ENCODE measurements at places on chromosomes 7 and 10.

- DNase-seq, result no peak
These were observed 87.9 kb downstream of the KIF20B start for GRCh38 chr10:89789188-89789877.

- DNase-seq, result no peak
These were observed 33.8 kb upstream of the MNX1 start for GRCh38 chr7:157044147-157044687.

- no peak for DNase-seq
These were observed 8.2 kb upstream of the OPTN start for GRCh38 chr10:13091801-13092200.

DNA sequence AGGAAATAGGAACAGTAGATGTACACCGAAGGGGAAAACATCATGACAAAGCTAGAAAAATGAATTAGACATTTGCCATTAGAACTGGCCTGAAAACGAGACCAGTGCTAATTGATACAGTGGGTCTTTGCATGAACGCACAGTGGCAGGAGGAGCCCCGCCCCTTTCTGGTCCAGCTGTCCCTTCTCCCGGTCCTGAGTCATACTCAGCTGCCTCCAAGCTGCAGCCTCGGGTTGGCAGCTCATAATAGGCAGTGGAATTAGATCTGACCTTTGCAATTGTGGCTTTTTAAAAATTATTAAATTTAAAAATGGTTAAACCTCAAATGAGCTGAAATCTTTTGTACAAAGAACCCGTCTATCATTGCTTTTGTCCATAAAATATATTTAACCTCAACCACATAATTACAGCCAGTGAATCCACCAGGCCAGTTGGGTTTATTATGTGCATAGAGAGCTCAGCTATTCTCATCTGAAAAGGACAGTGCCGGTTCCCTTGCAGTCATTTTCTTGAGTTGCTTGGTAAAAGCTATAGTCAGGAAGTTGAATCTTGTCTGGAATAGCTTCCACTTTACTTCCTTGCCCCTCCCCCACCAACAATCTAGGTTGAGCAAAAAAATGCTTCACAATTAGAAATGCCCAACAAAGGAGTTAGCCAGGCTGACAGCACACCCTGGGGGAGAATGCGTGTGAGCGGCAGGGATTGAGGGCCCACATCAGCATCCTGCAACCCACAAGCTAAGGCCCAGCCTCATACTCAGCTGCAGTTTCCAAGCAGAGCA lies 147.1 kb downstream of the BUB3 start:
- DNase-seq, result no peak

GRCh38 chr7:91875851-91876250 lies 4.7 kb downstream of the MTERF1 start:
- no peak for DNase-seq

DNA sequence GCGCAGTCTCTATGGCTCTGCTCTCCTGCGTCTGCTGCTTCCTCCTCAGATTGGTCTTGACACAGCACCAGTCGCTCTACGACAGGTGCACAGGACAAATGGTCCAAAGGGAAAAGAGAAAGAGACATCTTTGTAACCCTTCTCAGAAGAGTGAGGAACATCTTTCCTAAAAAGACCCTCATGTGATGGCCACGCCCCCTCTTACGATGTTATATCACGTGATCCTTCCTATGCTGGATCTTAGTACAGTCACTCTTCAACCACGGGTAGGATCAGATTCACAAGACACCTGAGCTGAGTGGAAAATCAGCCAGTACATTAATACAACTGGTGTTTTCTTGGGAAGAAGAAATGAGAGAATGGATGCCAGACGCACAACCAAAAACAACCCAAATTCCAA lies 262.2 kb upstream of the CELF2 start:
- DNase-seq, result no peak

GRCh38 chr10:68075550-68076004 lies 494 bp upstream of the HERC4 start:
- DNase-seq, result no peak

DNA sequence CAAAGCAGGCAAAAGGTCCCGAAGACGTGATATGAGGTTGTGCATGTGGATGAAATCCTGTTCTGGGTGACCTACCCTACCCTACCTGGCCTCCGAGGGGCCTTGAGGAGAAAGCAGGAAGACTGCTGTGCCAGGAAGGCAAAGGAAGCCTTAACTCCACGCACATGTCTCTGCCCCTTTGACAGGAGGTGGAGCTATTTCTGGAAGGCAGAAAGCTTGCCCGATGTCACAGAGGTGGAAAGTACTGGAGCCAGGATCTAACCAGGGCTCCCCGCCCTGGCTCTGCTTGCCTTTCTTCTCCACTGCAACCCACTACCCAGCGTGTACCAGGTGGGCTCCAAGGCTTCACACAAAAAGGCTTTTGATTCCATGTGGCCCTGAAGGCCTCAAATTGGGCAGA lies 66.4 kb upstream of the DDC start:
- DNase-seq, result no peak

GRCh38 chr7:140249036-140249806 lies 72.4 kb upstream of the KDM7A start:
- no peak for DNase-seq

- DNase-seq, result no peak
These were observed 92.5 kb upstream of the VIPR2 start for GRCh38 chr7:159237022-159237653.

GRCh38 chr7:132148876-132149275 lies 427.4 kb downstream of the PLXNA4 start:
- no peak for DNase-seq

GRCh38 chr10:68171539-68172080 lies 60.3 kb downstream of the ATOH7 start:
- DNase-seq, result no peak

GRCh38 chr10:45653454-45653853 lies 19.1 kb downstream of the ZFAND4 start:
- no peak for DNase-seq

GRCh38 chr10:124100124-124100523 lies 6.7 kb upstream of the CHST15 start:
- DNase-seq, result no peak

DNA sequence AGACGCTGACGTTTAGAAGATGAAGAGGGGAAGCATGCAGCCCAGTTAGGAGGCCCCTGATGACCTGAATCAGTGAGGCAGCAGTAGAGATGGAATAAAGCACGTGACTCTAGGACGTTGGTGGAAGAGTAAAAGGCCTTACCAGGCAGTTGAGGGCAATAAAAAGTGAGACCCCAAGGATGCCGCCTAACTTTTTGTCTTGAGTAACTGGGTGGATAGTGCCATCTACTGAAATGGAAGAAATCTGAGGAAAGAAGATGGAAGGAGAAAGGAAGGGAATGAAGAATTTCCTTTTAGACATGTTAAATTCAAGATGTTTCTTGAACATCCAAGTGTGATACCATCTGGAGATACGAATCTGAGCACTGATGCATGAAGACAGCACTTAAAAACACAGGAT lies 220.0 kb upstream of the LRRN3 start:
- no peak for DNase-seq

- DNase-seq, result no peak
These were observed 20.9 kb upstream of the UBE3C start for GRCh38 chr7:157117796-157118195.

GRCh38 chr7:33981226-33981625 lies 75.9 kb downstream of the BMPER start:
- DNase-seq, result no peak

- no peak for DNase-seq
These were observed 546.6 kb downstream of the INHBA start for GRCh38 chr7:41156268-41156667.

DNA sequence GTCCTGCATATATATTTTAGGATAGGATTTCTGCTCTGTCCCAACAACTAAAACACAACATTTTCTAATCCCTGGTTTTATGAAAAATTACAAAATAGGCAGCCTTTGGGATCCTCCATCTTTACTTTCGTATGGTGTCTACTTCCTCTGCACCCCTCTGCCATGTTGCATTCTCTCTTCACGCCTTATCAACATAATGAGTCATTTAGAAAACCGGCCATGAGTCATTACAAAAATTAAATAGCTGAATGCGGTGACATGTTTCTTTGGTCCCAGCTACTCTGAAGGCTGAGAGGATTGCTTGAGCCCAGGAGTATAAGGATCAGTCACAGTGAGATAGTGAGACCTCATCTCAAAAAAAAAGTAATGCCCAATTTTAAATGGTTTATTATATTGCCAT lies 148.1 kb upstream of the CELF2 start:
- no peak for DNase-seq

- DNase-seq, result no peak
These were observed 472.8 kb upstream of the FZD8 start for GRCh38 chr10:36114913-36115312.

GRCh38 chr10:29141761-29142160 lies 147.1 kb upstream of the LYZL1 start:
- no peak for DNase-seq

DNA sequence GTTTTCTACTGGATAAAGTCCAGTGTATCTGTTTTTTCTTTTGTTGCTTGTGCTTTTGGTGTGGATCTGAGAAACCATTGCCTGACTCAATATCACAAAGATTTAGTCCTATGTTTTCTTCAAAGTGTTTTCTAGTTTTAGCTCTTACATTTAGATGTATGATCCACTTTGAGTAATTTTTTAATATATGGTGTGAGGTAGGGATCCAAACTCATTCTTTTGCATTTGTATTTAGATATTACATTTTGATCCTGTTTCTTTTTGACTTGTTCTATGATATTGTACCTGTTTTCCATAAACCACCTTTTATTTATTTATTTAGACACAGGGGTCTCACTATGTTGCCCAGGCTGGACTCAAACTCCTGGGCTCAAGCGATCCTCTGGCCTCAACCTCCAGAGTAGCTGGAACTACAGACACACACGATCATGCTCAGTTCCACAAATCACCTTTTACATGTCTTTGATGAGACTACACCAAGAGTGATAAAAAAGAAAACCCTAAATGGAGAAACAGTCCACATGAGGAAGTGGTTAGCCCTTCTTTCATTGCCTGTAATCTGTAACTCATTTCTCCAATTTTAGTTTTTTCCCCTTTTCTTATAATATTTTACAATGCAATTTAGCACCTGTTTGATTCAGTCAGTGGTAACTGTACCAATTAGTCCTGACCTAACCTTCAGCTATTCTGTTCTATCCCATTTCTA lies 86.0 kb downstream of the SLC37A3 start:
- DNase-seq, result no peak

- DNase-seq, result no peak
These were observed 33.5 kb downstream of the HYCC1 start for GRCh38 chr7:22980422-22980821.

GRCh38 chr10:104665174-104665573 lies 24.1 kb downstream of the SORCS3 start:
- no peak for DNase-seq

GRCh38 chr7:48063985-48064384 lies 25.1 kb upstream of the UPP1 start:
- DNase-seq, result no peak

DNA sequence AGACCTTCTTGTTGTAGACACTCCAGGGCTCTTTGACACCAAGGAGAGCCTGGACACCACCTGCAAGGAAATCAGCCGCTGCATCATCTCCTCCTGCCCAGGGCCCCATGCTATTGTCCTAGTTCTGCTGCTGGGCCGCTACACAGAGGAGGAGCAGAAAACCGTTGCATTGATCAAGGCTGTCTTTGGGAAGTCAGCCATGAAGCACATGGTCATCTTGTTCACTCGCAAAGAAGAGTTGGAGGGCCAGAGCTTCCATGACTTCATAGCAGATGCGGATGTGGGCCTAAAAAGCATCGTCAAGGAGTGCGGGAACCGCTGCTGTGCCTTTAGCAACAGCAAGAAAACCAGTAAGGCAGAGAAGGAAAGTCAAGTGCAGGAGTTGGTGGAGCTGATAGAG lies 5.5 kb downstream of the GIMAP7 start:
- DNase-seq, result no peak

GRCh38 chr10:133377818-133378250 lies 1.2 kb upstream of the PAOX start:
- DNase-seq, result no peak

GRCh38 chr7:48111596-48111995 lies 22.5 kb downstream of the UPP1 start:
- no peak for DNase-seq

DNA sequence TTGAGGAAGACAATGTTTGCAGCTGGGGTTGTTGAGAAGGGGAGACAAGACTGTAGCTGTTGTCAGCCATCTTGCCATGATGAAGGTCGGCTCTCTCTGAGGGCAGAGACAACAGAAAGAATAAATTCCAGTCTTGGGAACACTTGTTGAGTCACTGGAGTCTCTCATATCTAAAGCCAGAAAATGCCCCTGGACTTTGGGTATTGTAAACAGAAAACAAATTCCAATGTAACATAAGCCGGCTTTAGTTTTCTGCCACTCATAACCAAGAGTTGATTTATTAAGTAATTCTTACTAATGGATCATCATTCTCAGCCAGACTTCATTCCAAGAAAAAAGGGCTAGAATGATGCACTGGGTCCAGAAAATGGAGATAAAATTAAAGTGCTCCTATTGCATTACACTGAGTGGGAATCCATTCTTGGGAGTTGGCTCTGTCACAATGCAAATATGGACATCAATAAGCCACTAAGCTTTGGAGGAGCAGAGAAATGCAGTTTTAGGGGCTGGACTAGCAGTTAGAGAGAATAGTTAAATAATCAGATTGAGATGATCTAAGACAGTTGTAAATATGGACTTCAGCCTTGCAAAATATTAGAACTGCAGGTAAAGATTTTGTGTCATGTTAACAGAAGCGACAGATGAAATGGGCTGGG lies 78.9 kb downstream of the ADAM12 start:
- no peak for DNase-seq

- DNase-seq, result peak; percentile 11
These were observed 29.9 kb downstream of the ADRB1 start for GRCh38 chr10:114073395-114074186.

- no peak for DNase-seq
These were observed 4.0 kb downstream of the PTEN start for GRCh38 chr10:87867453-87867852.

GRCh38 chr10:28984431-28984830 lies 304.4 kb upstream of the LYZL1 start:
- no peak for DNase-seq
